ENCODE measurements at places on chromosomes 6 and 20. TPM values are rescaled to one million over a fixed set of nuclear protein-coding genes. Genes with fewer than 3 reads are reported as not detected.

OOEP gene
- total RNA-seq = 0.11 TPM

ISM1 gene
- total RNA-seq = 1.0 TPM

IL20RA gene
- 2.0 TPM for total RNA-seq

ADGRF4 gene
- total RNA-seq = 3.1 TPM

GPSM3 gene
- total RNA-seq = 13.3 TPM

PRSS35 gene
- total RNA-seq = not detected

ZSCAN23 gene
- total RNA-seq = 0.87 TPM

BAG2 gene
- 1.1 TPM for total RNA-seq

PPP1R18 gene
- 97.1 TPM for total RNA-seq

IPCEF1 gene
- 0.94 TPM for total RNA-seq

PRL gene
- not detected for total RNA-seq

DLK2 gene
- 47.8 TPM for total RNA-seq

RPS6KA2 gene
- 49.3 TPM for total RNA-seq

ADGRG6 gene
- total RNA-seq = 19.3 TPM

TAF8 gene
- 15.1 TPM for total RNA-seq

MMP24 gene
- total RNA-seq = under 0.01 TPM

F13A1 gene
- not detected for total RNA-seq

UNC5CL gene
- total RNA-seq = 0.62 TPM

EYS gene
- 0.27 TPM for total RNA-seq

MAP1LC3A gene
- 11.6 TPM for total RNA-seq

SLC32A1 gene
- not detected for total RNA-seq

WFDC10B gene
- not detected for total RNA-seq

RGS17 gene
- total RNA-seq = 0.47 TPM

RIMS4 gene
- not detected for total RNA-seq

RSPO3 gene
- not detected for total RNA-seq

PRR18 gene
- total RNA-seq = not detected

C6orf52 gene
- total RNA-seq = 3.1 TPM

LAMA2 gene
- total RNA-seq = 0.30 TPM

All from hair follicular keratinocyte (primary cell).